SHP77 treated with DMSO at 0.1 percent for 48 hours (cell line): ENCODE measurements at places on chromosomes 2 and 18.

DNA sequence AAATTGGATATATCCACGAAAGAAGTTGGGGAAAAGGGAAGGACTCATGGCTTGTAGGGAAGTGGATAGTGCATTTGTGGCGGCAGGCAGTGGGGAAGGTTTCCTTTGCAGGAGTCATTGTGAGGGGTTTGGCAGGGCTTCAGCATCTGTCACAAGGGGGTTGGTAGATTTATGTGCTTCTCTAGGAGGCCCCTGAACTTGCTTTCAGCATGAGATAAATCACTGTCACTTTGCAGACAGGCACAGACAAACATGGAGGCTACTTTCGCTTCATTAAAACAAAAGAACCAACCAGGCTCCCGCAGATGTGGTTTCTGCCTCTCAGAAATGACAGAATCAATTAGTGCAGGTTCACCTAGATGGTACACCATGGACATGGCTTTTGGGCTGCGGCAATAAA lies 340.7 kb downstream of the TGIF1 start:
- DNase-seq, result no peak

DNA sequence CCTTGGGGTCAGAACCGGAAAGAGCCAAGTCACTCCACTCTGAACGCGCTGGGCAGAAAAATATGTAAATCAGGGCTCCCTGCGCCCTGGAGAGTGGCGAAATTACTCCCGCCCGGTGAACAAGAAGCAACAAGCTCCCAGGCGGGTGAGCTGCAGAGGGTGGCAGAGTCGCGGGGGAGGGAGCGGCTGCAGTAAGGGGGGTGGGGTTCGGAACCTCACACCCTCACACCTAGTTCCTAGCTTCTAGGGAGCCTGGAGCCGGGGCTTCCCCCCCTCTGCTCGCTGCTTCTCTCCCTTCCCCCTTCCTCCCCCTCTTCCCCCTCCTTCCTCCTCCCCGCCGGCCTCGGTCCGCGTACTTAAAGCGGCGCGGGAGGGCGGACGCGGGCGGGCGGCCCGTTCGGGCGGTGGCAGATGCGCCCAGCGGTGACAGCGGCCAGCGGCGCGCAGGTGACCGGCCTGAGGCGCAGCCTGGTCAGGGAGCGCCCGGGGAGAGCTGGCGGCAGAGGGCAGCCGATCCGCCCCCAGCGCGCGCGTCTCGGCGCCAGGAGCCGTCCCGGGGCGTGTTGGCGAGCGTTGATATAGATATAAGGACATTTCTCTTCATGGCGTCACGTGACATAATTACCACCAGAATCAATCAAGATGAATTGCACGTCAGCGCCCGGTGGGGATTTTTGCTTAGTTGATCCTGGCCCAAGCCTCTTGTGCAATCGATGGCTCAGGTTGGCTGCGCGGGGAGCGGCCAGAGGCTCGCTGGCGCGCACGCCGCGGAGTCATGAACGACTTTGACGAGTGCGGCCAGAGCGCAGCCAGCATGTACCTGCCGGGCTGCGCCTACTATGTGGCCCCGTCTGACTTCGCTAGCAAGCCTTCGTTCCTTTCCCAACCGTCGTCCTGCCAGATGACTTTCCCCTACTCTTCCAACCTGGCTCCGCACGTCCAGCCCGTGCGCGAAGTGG lies at the start of gene HOXD11:
HOXD11 (plus strand) TSS at position 700 of the 959 bp plus-strand sequence; CDS start at position 776, 76 bp downstream.
- DNase-seq, result peak; percentile 41

DNA sequence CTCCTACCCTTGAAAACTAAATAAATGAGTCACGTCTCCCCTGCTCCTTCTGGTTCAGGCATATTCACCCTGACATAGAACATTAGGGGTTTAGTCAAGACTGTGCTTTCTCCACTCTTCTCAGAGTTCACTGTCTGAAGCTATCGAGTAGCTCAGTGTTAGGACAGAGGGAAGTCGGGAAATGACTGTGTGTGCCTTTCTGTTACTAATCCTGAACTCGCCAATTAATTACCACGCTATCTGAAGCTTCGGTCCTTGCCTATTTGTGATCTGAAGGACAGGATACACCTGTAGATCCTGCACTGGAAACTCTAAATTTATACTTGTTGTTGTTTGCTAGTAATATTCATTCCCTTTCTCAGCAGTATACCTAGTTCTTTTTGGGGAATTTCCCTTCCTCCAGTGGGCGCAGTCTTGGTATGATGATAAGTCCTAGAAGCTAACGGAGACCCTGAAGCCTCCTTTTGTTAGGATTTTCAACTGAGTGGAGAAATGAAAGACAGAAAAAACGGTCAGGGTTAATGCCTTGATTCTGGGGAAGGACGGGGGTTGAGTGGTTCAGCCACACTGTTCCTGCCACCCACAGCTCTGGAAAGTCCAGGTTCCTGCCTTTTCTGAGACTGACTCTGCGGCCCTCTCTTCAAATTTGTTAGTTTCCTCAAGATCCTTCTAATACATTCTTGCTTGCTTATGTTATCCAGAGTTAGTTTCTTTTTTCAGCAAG lies 218.0 kb downstream of the DLGAP1 start:
- DNase-seq, result no peak

DNA sequence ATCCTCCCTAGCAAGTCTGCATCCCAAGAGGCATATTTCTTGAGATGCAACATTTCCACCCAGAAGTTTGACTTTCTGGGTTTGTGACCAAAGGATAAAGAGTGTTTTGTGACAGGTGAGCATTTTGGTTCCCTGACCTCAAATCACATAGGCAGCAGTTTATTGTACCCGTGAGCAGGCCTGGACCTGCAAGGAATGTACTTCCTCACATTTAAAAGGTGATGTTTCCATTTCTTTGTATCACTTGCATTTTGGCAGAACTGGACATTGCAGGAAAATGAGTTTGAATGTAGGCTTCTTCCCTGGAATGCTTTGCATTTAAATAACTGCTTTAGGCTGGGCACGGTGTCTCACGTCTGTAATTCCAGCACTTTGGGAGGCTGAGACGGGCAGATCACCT lies 160.7 kb downstream of the ALPK2 start:
- DNase-seq, result no peak

GRCh38 chr2:183493040-183493439 lies 368.8 kb downstream of the NUP35 start:
- no peak for DNase-seq

DNA sequence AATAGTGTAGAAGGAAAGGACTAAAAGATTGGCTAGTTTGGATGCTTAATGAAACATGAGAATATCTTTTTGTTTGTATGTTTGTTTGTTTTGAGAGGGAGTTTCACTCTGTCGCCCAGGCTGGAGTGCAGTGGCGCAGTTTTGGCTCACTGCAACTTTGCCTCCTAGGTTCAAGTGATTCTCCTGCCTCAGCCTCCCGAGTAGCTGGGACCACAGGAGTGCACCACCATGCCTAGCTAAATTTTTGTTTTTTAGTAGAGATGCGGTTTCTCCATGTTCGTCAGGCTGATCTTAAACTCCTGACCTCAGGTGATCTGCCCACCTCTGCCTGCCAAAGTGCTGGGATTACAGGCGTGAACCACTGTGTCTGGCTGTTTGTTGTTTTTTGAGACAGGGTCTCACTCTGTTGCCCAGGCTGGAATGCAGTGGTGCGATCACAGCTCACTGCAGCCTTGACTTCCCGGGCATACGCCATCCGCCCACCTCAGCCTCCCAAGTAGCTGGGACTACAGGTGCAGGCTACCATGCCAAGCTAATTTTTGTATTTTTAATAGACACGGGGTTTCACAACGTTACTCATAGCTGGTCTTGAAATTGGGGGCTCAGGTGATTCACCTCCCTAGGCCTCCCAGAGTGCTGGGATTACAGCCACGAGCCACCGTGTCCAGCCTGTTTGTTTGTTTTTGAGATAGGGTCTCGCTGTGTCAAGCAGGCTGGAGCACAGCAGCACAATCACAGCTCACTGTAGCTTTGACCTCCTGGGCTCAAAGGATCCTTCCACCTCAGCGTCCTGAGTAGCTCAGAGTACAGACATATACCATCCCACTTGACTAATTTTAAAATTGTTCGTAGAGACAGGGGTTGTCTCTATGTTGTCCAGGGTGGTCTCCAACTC lies 209.2 kb downstream of the MYCN start:
- no peak for DNase-seq

- no peak for DNase-seq
Observed at GRCh38 chr2:158217593-158217992, 115.9 kb downstream of the UPP2 start.

DNA sequence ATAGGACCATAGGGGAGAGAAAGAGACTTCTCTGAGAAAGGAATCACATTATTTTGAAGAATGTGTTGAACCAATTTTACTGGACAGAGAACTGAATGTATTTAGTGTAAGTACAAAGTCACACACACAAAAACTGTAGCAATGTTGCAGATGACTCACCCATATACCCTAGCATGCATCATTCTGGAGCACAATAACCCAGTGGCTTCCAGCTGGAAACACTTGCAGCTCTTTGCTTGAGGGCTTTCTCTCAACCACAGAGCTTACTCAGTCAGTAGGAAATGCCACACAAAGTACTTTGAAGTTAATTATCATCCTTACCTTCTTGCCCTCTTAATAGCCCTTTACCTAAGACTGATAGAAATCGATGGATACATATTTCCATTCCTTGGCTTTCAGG lies 760.0 kb upstream of the FSHR start:
- DNase-seq, result no peak

- DNase-seq, result no peak
Observed at GRCh38 chr18:8696749-8697211, 8.6 kb upstream of the MTCL1 start.

DNA sequence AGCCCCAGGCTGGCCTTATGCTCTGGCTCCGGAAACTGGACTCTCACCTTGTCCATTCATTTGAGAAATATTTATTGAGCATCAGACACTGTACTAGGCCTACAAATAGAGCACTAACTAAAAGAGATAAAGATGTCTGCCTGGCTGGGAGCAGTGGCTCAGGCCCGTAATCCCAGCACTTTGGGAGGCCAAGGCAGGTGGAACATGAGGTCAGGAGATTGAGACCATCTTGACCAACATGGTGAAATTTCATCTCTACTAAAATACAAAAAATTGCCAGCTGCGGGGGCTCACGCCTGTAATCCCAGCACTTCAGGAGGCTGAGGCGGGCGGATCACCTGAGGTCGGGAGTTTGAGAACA lies 7.6 kb upstream of the MRPL33 start:
- no peak for DNase-seq

GRCh38 chr2:174929786-174930185 lies 75.4 kb downstream of the CHN1 start:
- no peak for DNase-seq

GRCh38 chr2:158191076-158191895 lies 89.6 kb downstream of the UPP2 start:
- DNase-seq, result no peak

DNA sequence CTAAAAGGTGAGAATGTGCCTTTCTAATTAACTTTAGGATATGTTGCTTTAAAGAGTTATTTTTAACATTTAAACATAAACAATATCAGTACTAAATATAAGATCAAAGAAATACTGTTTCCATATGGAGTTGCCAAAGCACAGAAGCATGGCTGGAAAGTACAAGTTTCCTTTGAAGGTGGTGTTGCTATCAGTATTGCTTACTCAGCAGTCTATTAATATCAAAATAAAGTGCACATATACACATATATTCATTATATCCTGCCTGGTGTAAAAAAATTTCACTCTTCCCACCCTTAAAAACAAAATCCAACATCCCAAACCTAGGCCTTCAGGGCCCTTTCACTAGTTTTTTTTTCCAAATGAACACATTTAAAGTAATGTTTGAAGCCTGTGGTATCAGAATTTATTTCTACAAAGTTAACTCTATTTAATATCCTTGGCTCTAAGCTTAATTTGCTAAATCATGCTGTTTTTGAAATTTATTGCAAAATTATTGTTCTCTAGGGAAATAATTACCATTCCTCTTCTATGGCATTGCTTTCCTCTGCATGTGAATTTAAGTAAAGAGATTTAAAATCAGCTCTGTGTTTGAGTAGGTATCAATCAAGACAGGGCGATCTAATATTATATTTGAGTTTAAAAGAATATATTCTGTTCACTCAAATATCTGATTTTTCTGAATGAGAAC lies 192.7 kb upstream of the MEIS1 start:
- no peak for DNase-seq

- no peak for DNase-seq
Observed at GRCh38 chr2:232748038-232748437, 28.3 kb downstream of the KCNJ13 start.

DNA sequence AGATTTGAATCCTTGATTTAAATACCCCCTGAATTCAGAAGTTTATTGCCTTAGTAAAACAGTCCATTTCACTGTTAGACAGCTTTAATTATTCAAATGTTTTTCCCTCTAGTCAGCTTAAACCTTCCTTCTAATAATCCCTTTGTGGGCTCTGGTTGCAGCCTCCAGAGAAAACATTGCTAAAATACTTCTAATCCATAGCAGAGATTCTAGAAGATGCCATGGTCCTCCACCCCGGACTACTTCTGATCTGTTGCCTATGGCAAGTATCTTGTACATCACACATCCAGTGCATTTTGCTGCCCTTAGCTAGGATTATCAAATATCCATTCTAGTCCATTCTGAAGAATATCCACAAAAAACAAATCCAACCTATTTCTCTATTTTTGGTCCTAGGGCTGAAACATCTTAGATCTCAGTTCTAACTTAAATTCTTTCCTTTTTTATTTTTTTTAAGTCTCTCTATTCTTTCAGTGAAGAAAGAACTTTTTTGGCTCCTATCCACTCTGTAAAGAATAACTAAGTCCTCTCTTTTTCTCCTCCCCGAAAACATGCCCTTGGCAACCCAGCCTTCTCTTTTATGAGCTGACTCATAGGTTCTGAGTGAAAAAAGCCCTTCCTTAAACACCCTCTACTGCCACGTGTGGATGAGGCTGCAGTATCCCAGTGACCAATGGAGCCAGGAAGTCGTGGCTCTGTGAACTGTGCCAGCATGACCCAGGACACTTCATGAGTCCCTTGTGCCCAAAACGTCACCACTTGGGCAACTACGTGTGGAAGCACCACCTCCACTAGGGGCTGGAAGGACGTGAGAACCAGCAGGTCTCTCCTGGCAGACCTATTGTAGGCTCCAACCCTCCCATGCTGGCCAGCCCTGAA lies 349.8 kb downstream of the TNS1 start:
- DNase-seq, result no peak

DNA sequence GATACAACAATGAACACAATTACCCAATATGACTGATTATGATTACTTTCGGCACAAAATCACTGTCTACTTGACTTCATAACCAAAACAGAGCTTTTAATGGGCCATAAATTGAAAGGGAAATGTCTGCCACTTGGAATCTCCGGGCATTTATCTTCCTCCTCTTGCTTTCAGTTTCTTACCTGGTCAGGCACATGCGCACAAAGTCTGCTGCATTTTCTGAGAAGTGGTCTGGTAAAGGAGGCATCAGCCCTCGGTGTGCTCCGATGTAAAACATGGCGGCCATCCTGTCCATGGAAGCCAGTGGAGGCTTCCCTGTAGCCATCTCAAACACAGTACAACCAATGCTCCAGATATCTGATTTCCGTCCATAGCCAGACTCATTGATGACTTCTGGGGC lies 62.0 kb downstream of the CCNT2 start:
- no peak for DNase-seq

GRCh38 chr2:187434342-187434785 lies 13.7 kb downstream of the CALCRL start:
- DNase-seq, result no peak

- no peak for DNase-seq
Observed at GRCh38 chr2:166957686-166958085, 69.4 kb downstream of the XIRP2 start.

GRCh38 chr18:50709193-50709592 lies 110.6 kb downstream of the MRO start:
- no peak for DNase-seq

- no peak for DNase-seq
Observed at GRCh38 chr2:31962757-31963361, 47.9 kb downstream of the MEMO1 start.
